T-helper 9 cell (primary cell): ENCODE measurements at places on chromosomes 3 and 15.

- no peak for DNase-seq
Measured at GRCh38 chr15:58779554-58779953, 8.5 kb downstream of the MINDY2 start.

GRCh38 chr3:23404246-23404645, 201.1 kb downstream of the UBE2E2 start:
- DNase-seq = no peak

GRCh38 chr15:94893091-94893490, 661.7 kb downstream of the MCTP2 start:
- no peak for DNase-seq

- no peak for DNase-seq
Measured at GRCh38 chr3:9168241-9168741, 81.2 kb downstream of the SRGAP3 start.

DNA sequence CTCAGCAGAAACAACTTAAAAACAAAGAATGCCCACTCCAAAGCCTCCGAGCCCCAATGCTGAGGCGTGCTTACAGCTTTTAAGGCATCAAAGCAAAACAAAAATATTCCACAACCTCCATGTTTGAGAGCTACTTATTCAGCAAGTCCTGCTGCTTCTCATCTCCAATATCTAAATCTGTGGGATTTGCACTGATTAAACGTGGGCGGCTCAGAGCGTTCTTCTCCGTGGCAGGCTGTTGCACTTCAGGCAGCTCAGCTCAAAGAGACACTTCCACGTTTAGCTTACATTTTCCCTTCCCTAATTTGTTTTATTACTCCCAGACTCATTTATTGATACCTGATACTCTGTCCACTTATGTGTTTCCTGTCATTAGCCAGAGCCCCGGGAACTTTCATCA, 282.6 kb upstream of the MCTP2 start:
- DNase-seq = no peak

DNA sequence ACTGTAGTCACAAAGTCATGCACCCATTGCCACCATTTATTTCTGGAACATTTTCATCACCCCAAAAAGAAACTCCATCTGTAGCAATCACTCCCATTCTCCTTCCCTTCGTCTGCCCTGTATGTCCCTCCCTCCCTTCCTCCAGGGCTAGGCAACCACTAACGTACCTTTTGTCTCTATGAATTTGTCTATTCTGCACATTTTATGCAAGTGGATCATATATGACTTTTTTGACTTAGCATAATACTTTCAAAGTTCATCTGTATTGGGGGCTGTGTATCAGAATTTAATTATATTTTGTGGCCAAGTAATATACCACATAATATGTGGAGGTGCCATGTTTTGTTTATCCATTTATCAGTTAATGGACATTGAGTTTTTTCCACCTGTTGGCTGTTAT, 201.6 kb downstream of the FEZF2 start:
- DNase-seq = no peak

GRCh38 chr3:116618138-116618537, 91.4 kb upstream of the TUSC7 start:
- DNase-seq = no peak

- no peak for DNase-seq
Measured at GRCh38 chr3:183266454-183266853, 13.4 kb downstream of the B3GNT5 start.

GRCh38 chr3:165233501-165234195, 37.5 kb upstream of the SLITRK3 start:
- DNase-seq = no peak

DNA sequence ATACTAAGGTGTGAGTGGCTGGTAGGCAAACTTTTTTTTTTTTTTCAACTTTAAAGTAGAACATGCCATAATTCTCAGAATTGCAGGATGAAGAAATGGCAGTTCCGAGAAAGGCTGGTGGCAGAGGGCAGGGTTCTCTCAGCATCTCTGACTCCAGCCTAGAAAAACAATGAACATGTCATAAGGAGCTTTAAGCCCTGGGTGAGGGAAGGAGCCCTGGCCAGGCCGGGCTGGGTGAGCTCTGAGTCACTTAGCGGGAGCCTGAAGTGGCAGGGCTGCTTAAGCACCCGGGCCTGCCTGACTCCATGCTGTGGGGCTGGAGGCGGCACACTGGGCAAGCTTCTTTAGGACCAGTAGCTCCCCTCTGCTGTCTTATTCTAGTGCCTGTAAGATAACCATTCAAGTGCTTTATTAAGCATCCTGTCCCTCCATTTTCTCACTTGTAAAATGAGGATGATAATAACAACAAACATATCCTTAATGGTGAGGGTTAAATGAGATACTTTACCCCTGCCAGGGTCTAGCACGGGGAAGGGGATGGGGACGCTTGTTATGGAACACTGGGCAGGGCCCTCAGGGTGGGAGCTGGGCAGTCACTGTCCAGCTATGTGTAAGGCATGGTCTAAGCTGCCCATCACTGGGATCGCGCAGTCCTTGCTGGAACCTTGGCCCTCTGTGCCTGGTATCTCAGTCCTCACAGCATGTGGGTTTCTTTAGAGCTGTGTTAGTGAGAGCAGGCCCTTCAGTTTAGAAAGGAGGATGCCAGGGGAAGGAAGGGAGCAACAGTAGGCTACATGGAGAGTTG, 18.4 kb downstream of the SMAD6 start:
- no peak for DNase-seq

- peak; percentile 40 for DNase-seq
Measured at GRCh38 chr15:39623529-39623931, 42.7 kb downstream of the THBS1 start.

- DNase-seq = no peak
Measured at GRCh38 chr3:134464064-134464688, 21.6 kb downstream of the ANAPC13 start.

DNA sequence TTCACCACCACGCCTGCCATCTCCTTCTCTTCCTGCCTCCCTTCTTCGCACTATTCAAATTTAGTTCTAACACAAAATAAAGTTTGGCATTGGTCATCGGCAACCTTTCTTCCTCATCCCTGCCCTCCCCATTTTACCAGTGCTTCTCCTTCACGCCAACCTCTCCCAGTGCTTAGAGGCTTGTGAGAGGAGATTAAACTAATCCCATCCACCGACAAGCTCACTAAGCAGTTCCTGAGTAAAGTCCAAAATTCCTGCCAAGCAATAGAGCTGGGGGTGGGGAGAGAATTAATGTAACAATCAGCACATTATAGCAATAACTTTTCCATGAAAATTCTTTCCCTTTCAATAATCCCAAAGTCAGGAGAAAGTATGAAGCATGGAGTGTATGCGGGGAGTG, 157.4 kb upstream of the GMNC start:
- no peak for DNase-seq

DNA sequence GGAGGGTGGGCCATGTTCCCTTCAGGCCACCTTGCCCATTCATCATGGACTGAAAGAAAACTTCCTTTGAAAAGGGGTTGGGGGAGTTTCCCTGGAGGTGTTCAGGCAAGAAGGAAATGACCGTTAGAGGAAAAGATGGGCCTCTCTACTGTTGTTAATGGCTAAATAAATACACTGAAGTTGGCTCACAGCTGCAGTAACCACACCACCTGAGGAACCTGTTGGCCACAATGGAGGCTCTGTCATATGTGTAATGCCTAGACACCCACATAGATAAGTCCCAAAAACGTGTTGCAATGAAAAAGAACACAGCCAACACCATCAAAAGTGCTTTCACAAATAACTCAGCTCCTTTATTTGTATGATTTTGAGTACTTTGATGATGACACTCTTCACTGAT, 38.2 kb upstream of the FAM3D start:
- DNase-seq = no peak

DNA sequence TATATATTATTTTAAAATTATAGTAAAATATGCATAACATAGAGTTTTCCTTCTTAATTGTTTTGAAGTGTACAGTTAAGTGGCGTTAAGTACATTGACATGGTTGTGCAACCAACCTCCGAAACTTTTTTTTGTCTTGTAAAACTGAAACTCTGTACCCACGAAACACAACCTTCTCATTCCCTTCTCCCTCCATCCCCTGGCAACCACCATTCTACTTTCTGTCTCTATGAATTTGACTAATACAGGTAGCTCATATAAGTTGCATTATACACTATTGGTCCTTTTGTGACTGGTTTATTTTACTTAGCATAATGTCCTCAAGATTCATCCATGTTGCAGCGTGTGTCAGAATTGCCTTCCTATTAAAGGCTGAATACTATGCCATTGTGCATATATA, 179.4 kb downstream of the SATB1 start:
- no peak for DNase-seq

DNA sequence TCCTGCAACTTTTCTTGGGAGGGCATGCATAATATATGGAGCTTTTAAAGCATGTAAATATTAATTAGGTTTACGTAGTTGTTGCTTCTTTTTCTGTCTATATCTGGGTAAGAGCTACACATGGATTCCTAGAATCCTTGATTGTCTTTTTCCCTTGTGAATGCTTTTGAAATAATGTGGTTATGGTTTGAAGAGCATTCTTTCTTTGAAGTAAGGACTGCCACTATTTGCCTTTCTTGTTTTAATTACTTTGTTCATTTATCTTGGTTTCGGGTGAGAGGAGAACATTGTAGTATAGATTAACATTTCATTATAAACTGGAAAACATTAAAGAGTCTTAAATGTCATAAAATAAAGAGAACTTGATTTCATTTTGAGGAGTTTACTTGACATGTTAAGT, 674.0 kb downstream of the ZBBX start:
- no peak for DNase-seq

GRCh38 chr15:61742591-61742990, 317.7 kb downstream of the VPS13C start:
- no peak for DNase-seq

DNA sequence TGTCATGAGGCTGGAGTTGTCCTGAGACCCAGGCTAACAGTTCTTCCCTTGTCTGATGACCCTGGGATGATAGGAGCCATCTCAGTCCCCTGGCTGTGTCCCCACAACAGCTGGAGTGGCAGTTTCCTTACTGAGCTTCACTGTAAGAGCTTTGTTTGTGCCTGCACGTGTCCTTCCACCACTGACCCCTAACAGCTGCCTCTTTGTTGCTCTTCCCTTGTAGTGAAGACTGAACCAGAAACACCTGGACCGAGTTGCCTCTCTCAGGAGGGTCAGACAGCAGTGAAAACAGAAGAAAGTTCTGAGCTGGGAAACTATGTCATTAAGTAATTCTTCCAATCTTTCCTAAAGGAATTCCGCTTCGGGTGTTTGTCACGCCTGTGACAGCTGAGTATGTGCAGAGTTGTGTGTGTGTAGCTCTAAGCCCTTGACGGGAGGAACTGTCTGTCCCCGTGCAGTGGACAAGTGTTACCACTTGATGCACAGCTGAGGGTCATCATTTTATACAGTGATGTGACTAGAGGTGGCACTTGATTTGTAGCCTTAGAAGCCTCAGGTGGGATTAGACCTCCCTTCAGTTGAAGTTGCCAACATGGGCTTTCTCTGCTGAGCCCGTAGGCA, 25.0 kb downstream of the MAP6D1 start:
- DNase-seq = no peak
